H4 (cell line): ENCODE measurements at places on chromosomes 5 and 9. TPM values are rescaled to one million over a fixed set of nuclear protein-coding genes. Genes with fewer than 3 reads are reported as not detected.

DNA sequence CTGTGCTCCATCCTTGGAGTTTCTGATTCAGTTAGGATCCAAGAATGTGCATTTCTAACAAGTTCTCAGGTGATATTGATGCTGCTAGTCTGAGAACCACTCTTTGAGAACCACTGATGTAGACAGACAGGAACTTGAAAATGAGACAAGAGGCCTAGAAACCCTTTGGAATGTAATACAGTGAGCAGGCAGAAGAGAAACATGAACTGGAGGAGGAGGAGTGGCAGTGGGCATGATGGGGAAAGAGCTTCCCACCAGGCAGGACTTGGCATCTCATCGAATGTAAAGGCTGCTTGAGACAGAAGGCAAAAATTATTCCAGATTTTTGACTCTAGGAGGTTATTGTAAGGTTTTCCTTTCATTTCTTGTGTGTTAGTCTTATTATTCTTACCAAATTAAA, 295.8 kb upstream of the SGCD start:
- no peak for DNase-seq

DNA sequence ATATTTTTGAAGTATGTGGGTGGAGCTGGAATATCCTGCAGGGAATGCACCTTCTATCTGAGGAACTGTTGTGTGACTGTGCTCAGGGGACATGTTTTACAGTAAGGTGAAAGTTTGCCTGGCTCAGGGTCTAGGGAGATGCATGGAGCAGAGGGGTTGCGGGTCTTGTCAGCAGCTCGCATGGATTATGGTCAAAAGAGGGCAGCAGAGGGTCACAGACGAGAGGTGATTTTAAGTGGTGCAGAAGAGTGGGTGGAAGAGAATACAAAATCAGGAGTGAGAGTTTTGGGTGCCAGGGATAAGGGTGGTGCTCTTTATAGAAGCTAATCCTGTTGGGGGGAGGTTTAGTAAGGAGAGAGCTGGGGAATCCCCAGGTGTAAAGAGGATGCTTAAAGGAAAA, 53.5 kb upstream of the GRIN3A start:
- peak; percentile 31 for DNase-seq

GRCh38 chr5:1085391-1085790, 26.5 kb downstream of the SLC12A7 start:
- DNase-seq, result no peak

- DNase-seq, result no peak
Observed at GRCh38 chr9:6616951-6617602, 28.5 kb downstream of the GLDC start.

GRCh38 chr5:67238191-67238590, 41.6 kb upstream of the CD180 start:
- DNase-seq, result peak; percentile 73

GRCh38 chr5:179451828-179452196, 98.5 kb upstream of the RUFY1 start:
- no peak for DNase-seq

DNA sequence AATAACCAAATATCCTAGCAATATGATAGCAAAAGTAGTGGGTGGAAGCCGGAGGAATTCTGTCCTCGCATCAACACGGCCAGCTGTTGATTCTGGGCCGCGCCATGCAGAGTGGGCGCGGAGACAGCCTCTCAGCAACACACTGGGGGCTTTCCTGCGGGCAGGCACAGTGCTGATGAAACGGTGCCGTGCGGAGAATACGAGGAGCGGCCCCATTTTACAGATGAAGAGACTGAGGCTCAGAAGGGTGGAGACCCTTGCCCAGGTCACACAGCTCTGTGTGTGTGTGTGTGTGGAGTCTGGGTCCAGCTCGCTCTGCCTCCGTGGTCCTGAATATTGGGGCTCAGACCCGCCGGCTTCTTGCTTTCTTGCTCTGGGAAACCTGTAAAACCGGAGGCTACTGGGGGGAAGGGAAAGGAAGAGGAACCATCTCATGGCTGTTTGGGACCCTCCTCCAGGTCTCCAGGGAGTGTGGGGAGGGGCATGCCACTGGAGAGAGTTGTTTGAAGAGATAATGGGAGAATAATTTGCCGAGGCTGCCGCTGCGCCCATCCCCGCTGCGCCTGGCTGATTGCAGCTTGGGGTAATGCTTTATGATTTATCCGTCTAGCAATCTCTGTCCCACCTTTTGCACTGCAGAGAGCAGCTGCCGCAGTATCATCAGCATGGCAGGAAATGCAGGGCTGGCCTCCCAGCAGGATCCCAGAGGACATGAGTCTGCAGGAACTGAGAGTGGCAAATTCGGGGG, 36.6 kb downstream of the NCS1 start:
- DNase-seq, result no peak

DNA sequence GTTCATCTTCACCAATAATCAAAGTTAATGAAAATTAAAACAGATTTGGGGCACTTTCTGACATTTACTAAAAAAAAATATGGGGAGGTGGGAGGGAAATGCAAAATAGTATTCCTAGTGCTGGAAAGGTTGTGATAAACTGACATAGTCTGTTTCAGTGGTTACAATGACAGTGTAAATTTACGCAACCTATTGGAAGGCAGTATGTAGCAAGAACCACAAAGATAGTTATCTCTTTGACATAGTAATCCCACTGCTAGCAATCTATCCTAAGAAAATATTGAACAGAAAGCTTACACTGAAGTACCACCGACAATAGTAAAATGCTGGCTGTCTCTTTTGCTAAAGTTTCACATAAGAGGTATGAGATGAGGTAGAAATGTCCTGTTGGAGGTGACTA, 15.1 kb upstream of the EPB41L4B start:
- DNase-seq, result no peak

DNA sequence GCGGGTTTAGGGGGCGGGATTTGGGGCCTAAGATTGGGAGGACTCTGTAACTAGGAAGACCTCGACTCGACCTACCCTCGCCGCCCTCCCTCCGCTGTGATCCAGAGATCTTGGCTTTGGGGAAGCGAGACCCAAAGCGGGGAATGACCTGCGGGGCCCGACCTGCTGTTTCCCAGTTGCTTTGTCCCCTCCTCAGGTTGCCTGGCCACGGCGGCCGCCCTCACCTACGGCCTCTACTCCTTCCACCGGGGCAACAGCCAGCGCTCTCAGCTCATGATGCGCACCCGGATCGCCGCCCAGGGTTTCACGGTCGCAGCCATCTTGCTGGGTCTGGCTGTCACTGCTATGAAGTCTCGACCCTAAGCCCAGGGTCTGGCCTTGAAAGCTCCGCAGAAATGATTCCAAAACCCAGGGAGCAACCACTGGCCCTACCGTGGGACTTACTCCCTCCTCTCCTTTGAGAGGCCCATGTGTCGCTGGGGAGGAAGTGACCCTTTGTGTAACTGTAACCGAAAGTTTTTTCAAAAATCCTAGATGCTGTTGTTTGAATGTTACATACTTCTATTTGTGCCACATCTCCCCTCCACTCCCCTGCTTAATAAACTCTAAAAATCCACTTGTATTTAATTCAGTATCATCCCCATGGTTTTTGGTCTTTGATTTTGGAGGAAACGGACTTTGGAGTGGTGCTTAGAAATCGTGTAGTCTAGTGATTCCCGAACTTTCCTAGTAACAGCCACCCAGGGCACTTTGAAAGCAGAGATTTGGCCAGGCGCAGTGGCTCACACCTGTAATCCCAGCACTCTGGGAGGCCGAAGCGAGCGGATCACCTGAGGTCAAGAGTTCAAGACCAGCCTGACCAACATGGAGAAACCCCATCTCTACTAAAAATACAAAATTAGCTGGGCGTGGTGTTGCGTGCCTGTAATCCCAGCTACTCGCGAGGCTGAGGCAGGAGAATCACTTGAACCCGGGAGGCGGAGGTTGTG, 878 bp downstream of the HIGD2A start:
- DNase-seq, result peak; percentile 45

- DNase-seq, result no peak
Observed at GRCh38 chr5:117195076-117195475, 620.5 kb upstream of the SEMA6A start.

GRCh38 chr5:620152-620551, 8.0 kb downstream of the CEP72 start:
- no peak for DNase-seq

DNA sequence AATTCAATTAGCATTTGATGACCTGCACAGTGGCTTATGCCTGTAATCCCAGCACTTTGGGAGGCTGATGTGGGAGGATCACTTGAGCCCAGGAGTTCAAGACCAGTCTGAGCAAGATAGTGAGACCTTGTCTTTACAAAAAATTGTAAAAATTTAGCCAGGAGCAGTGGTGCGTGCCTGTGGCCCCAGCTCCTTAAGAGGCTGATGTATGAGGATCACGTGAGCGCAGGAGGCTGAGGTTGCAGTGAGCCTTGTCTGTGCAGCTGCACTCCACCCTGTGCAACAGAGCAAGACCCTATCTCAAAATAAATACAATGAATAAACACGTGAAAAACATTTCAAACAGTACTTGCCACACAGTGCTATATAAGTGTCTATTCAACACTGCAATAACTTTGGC, 4.2 kb downstream of the ABCA1 start:
- DNase-seq, result no peak

DNA sequence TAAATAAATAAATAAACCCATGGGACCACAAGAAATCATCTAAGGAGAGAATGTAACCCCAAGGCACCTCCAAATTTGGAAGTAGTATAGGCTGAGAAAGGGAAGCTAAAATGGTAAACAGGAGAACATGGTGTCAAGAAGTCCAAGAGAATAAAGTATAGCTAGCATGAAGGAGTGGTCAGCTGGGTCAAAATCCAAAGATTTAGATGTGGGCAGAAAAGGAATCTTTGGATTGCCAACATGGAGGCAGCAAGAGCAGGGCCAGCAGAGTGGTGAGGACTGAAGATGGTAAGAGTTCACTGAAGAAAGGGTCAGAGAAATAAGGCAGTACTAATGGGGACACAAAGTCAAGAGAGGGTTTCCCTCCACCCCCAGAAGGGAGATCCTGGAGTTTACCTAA, 53.0 kb downstream of the TSSK1B start:
- no peak for DNase-seq

- DNase-seq, result no peak
Observed at GRCh38 chr9:9771314-9771713, 841.5 kb downstream of the PTPRD start.

- DNase-seq, result peak; percentile 72
Observed at GRCh38 chr5:6704361-6704851, 8.8 kb upstream of the TENT4A start.

DNA sequence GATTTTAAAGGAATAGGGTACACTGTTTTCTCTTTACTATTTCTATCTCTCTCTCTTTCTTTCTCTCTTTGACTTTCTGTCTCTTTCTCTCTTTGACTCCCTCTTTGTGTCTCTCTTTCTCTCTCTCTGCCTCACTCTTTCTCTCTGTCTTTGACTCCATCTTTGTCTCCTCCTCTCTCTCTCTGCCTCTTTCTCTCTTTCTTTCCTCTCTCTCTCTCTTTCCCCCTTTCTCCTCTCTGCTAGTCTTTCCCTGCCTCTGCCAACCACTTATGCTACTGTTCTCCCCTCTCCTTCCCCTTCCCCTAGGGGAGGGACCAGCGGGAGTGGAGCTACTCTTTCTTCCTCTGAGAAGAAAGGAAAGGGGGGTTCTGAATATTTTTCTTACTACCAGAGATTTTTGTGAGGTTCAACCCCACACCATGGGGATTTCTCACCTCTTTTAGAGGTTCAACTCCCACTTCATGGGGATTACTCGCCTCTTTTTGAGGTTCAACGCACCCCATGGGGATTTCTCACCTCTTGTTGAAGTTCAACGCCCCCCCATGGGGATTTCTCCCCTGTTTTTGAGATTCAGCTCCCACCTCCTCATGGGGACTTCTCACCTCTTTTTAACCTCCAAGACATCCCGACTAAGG, 309.9 kb downstream of the NR3C1 start:
- DNase-seq, result no peak

- peak; percentile 64 for DNase-seq
Observed at GRCh38 chr9:103245369-103245768, 250.2 kb downstream of the CYLC2 start.

DNA sequence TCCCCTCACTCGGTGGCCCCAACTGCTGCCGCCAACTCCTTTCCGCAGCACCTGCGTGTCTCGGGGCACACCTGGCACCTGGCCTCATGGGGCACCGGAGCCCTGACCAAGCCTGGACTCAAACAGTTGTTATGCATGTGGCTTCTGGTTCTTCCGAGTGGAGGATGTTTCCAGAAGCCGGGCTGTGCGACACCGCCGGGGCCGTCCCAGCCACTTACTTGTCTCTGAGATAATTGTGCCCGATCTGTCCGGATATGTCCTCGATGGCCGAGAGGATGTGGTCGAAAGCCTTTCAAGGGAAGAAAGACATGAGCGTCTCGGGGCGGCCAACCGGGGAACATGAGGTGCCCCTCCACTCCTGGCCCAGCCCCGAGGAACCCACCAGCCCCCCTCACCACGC, 38.4 kb downstream of the EXOC3 start:
- DNase-seq, result no peak

GRCh38 chr9:83999141-83999918, 18.7 kb downstream of the RMI1 start:
- DNase-seq, result no peak

DNA sequence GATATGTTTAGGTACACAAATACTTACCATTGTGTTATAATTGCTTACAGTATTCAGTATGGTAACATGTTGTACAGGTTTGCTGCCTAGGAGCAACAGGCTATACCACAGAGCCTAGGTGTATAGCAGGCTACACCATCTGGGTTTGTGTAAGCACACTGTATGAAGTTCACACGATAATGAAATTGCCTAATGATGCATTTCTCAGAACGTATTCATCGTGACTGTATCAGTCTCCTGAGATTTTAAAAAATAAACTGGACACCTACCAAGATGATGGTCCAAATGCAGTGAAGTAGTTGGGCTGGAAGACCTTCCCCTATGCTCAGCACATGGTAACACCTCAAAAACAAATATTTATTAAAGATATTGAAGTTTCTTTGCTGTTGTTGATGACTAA, 103.3 kb upstream of the NFIB start:
- no peak for DNase-seq

- DNase-seq, result no peak
Observed at GRCh38 chr9:114909661-114910060, 20.7 kb downstream of the TNFSF8 start.

The C9orf78 gene
- total RNA-seq, result 52.7 and 58.8 TPM in 2 replicates

The MEIKIN gene
- total RNA-seq, result not detected in 2 replicates

The SLC25A2 gene
- not detected in 2 replicates for total RNA-seq

The ADAMTSL1 gene
- total RNA-seq, result 11.7 and 25.5 TPM in 2 replicates

The PCDHGC3 gene
- total RNA-seq, result 50.8 and 61.5 TPM in 2 replicates

The PPIC gene
- total RNA-seq, result 78.4 and 84.2 TPM in 2 replicates
